Breast epithelium (tissue), 4 donors: ENCODE measurements at places on chromosomes 7 and 10.

GRCh38 chr7:111762211-111762610, 199.9 kb upstream of the IMMP2L start:
- DNase-seq, result no peak

GRCh38 chr7:107870427-107871000, 20.5 kb upstream of the DLD start:
- DNase-seq, result no peak

DNA sequence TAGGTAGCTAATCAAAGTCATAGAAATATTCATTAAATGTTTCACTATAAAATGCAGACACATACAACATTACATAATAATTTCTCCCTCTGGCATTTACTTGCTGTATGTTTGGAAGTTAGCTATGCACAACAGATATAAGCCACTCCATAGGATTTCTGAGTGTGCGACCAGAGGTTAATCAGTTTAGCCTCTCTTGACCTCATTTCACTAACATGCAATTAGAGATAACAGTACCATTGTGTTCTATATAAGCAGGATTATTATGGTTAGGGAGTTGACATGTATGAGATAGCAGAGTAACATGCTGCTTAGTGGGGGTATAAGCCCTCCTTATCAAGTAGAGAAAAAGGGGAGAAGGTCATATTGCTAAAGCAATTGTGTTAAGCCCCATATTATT, 26.4 kb downstream of the GLUD1 start:
- DNase-seq, result no peak

- no peak for DNase-seq
These were observed 177.1 kb upstream of the CTBP2 start for GRCh38 chr10:125337510-125337909.

GRCh38 chr7:1242606-1243289, 10.1 kb downstream of the UNCX start:
- DNase-seq, result no peak

DNA sequence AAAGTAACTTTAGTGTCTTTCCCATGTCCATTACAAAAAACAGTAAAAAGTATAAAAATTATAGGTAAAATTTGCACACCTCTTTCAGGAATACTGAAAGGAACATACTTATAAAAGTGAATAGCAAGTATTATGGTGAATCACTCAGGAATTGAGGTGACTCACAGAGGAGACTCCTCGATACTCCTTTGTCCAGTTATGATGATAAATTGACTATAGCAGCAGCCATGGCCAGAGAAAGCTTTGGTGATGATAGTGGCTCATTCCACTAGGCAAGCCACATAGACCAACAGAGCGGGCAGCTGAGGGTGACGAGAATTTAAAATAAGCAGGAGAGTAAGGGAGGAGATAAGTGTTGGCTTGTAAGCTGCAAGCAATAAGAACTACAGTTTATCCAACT, 1231.1 kb upstream of the CELF2 start:
- no peak for DNase-seq

GRCh38 chr7:133851411-133851810, 275.7 kb upstream of the LRGUK start:
- DNase-seq, result no peak

GRCh38 chr10:107451047-107451446, 286.5 kb upstream of the SORCS1 start:
- DNase-seq, result no peak

DNA sequence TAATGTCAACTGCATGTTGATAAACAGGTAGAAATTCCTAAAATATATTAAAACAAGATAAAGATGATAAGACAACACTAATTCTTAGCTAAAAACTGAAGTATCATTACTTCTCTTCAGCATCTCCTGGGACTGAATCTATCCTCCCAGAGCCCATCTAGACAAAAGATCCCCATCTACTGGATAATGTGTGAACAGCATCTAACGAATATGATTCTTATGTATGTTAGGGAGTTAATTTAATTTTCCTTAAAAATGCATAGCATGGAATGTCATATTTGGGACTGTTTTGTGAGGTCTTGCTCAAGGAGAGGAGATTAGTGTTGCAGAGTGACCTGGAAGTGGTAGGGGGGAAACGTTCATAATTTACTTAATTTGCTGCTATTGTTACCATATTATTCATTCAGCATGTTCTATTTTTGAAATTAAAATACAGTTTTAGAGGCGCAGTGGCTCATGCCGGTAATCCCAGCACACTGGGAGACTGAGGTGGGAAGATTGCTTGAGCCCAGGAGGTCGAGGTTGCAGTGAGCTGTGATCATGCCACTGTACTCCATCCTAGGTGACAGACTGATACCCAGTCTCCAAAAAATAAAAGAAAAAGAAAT, 305.1 kb upstream of the CSTF2T start:
- no peak for DNase-seq

DNA sequence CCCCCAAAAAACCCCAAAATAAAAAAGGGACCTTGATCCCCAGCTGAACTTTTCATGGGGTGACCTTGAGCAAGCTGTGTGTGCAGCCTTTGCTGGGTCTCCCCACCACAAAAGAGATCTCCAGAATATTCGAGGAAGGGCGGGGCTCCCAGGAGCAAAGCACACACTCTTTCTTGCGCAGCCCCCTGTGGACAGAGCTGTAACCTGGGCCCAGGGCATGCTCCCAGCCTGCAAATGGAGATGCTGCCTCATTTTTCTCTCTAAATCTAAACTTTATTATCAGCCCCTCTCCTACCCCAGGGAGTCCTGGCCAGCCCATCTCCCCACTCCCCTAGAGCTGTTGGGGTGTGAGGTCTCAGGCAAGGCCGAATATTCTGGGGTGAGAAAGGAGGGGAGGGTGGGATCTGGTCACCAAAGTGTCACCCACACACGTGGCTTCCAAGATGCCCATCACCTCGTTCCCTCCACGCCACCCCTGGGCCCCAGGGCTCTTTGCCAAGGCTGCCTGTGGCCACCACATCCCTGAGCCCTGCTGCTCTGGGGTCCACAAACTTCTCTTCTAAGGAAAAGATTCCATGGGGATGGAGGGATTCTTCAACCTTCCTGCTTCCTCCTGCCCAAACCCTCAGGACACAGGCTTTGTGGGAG, 1.7 kb upstream of the CALML3 start:
- DNase-seq, result peak; percentile 33

GRCh38 chr10:98135222-98135899, 904 bp downstream of the R3HCC1L start:
- no peak for DNase-seq

GRCh38 chr7:131546583-131547141, 9.8 kb downstream of the PODXL start:
- DNase-seq, result no peak

DNA sequence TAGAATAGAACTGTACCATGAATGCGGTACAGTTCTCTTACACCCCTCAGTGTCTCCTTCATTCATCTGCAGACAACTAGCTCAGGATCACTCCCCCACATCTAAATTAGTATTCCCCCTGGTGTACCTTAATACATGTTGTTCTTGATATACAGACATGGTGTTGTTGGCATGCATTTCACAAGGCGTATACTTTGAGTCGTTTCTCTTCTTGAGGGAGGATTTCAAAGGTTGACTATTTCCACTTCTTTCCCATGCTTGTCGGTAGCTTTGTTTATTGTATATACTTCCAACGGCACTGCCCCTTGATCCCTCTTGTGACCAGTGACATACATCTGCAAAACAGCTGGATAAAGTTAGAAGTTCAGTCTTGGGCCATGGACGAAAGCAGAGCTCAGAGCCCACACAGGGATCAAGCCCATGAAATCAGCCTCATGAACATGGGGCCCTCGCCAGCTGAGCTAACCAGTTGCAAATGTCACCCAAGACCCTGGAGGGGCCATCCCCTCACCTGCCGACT, 8.6 kb downstream of the CPA4 start:
- DNase-seq, result no peak

GRCh38 chr7:57789130-57789529, 339.2 kb downstream of the ZNF716 start:
- DNase-seq, result no peak
